Activated CD8-positive, alpha-beta memory T cell treated with anti-CD3 and anti-CD28 coated beads, Interleukin-2, amount 50 U/mL, for 48 hours (primary cell): ENCODE measurements at places on chromosomes 6 and 20.

- DNase-seq: no peak
These were observed 2.2 kb downstream of the UQCC1 start for GRCh38 chr20:35409542-35409941.

- DNase-seq: no peak
These were observed 213.1 kb upstream of the STXBP5 start for GRCh38 chr6:146990821-146991798.

- DNase-seq: no peak
These were observed 1.7 kb upstream of the CST4 start for GRCh38 chr20:23690581-23690980.

DNA sequence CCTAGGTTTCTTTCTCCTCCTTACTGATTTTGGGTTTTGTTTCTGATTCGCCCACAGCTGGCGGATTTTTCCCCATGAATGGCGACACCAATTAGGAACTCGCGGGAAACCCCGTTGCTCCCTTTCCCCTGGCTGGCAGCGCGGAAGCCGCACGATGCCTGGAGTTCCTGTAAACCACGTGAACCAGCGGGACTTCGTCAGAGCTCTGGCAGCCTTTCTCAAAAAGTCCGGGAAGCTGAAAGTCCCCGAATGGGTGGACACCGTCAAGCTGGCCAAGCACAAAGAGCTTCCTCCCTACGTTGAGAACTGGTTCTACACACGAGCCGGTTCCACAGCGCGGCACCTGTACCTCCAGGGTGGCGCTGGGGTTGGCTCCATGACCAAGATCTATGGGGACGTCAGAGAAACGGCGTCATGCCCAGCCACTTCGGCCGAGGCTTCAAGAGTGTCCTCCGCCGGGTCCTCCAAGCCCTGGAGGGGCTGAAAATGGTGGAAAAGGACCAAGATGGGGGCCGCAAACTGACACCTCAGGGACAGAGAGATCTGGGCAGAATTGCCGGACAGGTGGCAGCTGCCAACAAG lies 3.2 kb upstream of the SEC23B start:
- no peak for DNase-seq

DNA sequence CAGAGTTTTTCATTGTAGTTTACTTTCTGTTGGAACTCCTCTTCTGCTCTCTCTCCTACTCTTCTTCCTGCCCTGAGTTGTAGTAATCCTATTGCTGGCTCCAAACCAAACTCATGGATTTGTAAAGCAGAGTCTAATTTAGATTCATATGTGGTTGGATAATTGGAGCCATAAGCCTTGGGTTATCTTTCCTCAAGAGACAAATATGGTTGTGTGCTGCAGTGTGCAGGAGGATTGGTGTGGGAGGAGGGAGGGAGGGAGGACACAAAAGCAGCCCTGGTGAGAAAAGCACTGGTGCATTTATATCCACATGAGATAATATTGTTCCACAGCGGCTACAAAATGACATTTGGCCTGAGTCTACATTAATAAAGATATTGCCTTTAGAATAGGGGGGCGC lies 4.2 kb downstream of the HLA-G start:
- DNase-seq: no peak

- no peak for DNase-seq
These were observed 142.5 kb upstream of the FERMT1 start for GRCh38 chr20:6265204-6265904.

DNA sequence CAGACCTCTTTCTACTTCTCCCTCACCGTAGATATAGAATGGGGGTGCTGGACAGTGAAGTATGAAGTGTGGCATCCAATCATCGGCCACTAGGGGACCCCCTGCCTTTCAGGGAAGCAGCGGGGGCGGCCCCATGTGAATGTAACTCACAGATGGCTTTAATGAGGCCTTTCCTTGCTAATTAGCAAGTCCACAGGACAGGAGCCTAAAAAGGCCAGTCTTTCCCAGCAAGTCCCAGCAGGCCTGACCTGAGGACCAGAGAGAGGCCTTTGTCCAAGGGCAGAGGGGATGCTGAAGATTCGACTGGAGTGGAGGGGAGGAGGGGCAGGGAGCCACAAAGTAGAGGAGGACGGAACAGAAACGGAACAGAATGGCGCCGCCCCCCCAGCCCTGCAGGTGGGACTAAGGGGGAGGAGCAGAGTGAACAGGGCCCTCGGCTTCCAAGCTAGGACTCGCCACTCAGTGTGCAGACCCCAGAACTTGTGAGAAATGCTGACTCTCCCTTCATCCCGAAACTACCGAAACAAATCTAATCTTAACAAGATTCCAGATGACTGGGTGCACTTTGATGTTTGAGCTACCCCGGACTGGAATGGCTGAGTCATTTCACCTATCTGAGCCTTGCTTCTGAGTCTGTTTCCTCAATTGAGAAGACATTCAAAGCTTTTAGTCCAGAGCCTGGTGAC lies 5.8 kb downstream of the C6orf132 start:
- peak; percentile 74 for DNase-seq

- DNase-seq: no peak
These were observed 20.0 kb upstream of the ZNFX1 start for GRCh38 chr20:49297605-49298530.

DNA sequence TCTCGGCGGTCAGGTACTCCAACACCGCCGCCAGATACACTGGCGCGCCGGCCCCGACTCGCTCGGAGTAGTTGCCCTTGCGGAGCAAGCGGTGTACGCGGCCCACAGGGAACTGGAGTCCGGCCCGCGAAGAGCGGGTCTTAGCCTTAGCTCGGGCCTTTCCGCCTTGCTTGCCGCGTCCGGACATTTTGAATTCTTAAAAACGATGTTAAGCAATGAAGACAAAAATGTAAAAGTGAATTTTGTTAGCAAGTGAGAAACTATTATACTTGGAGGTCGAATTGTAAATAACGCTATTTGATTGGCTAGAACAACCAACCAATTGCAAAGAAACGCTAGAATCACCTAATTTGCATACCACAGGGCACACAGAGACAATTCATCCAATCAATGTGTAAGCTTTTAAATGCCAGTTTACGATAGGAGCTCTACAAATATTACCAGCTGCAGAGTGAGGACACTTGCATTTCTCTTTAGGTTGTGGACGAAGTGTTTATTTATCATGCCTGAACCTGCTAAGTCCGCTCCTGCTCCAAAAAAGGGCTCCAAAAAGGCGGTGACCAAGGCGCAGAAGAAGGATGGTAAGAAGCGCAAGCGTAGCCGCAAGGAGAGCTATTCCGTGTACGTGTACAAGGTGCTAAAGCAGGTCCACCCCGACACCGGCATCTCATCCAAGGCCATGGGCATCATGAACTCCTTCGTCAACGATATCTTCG lies 112.0 kb downstream of the HFE start:
- peak; percentile 90 for DNase-seq

DNA sequence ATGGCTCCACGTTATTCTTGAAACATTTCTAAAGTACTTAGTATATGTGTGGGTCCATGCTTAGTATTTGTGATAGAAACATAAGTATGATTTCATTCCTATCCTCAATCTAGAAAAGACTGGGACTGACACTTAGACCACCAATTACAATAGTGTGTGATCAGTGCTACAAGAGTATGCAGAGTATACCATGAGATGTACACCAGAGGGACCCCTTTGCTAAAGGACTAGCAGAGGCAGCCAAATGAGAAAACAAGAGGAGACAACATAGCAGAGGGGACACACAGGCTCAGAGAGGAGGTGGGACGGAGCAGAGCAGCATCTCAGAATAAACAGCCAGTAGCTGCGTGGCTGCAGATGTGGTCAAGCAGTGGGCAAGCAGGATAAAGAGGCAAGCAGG lies 21.0 kb downstream of the RMND1 start:
- DNase-seq: no peak

DNA sequence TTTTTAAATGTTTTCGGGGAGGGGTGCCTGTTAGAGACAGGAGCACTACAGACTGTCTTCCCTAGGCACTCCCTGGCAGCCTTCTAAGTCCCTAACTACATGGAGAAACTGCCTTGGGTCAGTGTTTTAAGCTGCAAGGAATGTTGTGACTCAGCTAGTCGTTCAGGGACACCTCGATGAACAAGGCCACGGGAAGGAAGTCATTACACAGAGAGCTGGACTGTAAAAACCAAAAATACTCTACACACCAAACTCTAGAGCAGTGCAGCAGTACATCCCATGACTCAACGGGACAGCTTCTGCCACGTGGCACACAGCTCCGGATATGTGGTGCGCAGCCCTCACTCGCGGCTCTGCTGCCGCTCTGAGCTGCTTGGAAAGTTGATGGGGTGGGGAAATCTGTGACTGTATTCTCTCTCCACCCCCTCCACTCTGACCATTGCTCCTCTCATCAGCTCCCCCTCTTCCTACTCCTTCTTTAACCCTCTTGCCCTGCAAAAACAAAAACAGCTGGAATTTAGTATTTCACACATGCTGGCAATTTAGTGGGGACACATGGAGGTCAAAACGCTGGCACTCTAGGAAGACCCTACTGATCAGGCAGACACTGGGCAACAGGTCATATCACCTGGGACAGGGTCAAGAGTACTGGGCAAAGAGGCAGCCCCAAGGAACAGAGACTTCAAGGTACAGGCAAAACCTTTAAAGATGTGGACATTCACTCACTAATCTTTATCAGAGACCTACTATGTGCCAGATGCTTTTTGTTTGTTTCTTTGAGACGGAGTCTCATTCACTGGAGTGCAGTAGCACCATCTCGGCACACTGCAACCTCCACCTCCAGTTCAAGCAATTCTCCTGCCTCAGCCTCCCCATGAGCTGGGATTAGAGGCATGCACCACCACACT lies 10.9 kb upstream of the LPIN3 start:
- DNase-seq: peak; percentile 75

GRCh38 chr6:22036275-22036674 lies 260.6 kb downstream of the PRL start:
- no peak for DNase-seq

DNA sequence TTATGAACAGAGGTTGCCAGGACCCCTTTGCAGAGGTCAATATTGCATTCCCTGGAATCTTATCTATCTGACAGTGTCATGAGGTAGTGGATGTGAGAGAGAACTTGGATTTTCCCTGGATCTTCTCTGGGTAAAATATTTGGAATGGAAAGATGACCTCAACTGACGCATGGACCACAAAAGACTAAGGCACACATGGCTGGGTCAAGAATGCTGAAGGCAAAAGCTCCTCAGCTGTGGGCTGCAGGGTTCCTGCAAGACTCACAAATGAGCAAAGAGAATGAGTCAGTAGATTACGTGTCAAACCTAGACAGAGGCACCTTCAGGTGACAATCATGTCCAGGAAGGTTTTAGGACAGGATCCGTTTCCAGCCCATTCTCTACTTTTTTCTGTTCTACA lies 484.0 kb downstream of the C6orf118 start:
- no peak for DNase-seq

DNA sequence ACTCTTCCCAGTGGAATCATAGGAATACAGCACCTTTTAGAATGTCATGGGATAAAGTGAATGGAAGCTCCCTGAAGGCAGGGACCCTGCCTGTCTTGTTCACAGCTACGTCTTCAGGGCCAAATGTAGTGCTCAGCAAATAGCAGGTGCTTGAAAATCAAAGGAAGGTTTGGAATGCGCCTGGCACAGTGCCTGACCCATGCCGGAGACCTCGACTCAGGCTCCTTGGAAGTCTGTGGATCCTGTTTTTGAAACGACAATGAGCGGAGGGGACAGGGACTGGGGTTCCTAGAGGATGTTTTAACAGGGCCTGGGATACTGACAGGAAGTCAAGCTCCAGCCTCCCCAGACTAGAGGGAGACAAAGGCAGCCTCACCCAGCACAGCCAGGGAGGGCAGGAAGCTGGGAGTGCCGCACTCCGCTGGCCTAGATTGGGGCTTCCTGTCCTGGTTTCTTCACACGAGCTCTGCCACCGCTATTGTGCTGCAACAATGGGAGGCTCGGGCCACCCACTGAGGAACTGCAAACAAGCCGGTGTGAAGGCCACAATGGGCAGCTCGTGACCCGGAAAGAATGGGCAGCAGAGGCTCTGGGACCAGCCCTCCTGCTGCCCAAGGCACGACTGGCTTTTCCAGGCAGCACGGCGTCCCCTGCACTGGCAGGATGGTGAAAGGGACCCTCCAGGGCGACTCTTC lies 76.7 kb downstream of the PREX1 start:
- no peak for DNase-seq

DNA sequence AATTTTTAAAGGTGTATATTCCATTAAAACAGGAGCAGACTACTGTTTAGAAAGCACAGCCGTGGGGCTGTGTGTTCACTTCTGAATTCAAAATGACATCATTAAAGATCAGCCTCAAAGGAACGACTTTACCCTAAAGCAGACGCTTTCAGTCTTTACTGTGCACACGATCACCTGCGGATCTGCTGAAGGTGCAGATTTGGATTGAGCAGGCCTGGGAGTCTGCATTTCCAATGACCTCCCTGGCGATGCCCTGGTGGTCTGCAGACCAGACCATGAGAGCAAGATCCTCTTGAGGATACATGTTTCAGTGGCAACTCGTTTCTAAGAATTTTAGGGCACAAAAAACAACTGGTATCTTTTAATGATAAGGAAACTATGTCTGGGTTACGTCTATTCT lies 27.2 kb downstream of the TXNDC5 start:
- no peak for DNase-seq

GRCh38 chr6:162244031-162244430 lies 483.5 kb downstream of the PRKN start:
- no peak for DNase-seq

DNA sequence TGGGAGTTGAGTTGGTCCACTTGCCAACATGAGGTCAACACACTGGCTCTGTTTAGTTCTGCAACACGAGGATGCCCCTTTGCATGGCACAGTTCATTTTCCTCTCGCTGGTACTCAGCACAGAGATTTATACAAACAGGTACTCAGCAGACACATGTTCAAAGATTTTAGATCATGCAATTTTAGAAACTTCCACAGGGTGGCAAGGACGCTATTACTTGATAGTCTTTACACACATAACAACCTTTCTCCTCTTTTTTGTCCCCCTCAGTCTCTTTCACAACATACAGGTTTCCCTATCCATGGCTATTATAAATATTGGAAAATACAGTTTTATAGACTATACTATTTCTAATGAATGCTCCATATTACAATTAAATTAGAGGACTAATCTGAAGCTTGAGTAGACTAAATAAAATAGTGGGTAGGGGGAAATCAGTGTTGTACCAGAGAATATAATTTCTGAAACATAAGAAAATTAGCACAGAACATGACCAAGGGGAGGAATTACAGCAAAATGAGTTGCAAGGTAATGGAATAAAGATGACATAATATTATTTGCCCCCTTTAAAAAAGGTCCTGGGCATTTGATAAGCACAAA lies 331.8 kb upstream of the BTBD3 start:
- no peak for DNase-seq

GRCh38 chr6:158561321-158561884 lies 1.5 kb downstream of the TMEM181 start:
- no peak for DNase-seq

- no peak for DNase-seq
These were observed 315.2 kb upstream of the NOX3 start for GRCh38 chr6:155770856-155771255.

DNA sequence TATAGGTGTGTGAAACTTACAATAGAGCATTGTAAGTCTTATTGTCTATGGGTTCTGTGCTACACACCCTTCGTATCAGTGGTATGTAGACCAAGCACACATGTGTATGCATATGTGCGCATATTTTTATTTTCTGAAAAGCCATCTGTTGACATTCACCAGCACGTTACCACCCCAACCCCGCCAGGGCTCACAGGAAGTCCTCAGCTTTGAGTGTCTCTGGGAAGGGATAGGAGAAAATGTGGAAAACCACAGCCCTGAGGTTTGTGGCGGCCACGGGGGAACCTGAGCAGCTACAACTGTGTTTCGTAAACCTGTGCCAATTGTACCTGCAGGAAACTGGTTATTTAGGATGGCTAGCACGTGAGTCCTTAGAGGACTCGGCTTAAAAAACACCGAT lies 123.3 kb upstream of the PHACTR3 start:
- DNase-seq: no peak

- no peak for DNase-seq
These were observed 113.6 kb upstream of the PLEKHG1 start for GRCh38 chr6:150486048-150486447.
